MV-4-11 (cell line): ENCODE measurements at places on chromosomes 1 and 21.

DNA sequence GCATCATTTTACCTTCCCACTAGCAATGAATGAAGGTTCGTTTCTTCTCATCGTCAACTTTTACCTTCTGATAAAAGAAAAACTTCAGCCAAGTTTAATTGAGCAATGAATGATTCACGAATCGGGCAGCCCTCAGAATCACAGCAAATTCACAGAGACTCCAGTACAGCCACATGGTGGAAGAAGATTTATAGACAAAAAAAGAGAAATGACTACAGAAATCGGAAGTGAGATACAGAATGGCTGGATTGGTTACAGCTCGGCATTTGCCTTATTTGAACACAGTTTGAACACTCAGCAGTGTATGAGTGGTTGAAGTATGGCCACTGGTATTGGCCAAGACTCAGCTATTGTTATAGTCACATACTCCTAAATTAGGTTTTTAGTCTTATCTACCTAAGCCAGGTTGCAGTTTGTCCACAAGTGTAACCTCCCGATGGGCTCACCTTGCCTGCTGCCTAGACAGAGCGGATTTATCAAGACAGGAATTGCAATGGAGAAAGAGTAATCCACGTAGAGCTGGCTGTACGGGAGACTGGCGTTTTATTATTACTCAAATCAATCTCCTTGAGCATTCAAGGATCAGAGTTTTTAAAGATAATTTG lies 15.3 kb downstream of the AK4 start:
- peak; percentile 74 for DNase-seq

DNA sequence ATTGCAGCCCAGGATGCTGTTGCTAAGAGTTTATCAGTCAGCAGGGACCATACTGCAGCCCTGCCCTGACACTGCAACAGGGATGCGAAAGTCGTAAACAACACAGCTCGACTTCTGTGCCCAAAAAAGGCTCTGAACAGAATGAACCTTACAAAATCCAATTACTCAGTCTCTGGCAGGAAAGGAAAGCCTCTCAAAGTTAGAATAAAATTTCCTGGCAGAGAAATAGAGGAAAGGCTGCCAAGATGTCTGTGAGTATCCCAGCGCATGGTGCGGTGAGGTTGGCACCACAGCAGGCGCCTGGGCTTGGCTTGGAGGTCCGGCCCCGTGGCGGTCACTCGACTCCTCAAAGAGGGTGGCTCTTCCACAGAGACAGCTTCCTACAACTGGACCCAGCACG lies 185.8 kb downstream of the PCP4 start:
- no peak for DNase-seq

- DNase-seq = no peak
Observed at GRCh38 chr1:224433701-224434672, 610 bp downstream of the WDR26 start.

DNA sequence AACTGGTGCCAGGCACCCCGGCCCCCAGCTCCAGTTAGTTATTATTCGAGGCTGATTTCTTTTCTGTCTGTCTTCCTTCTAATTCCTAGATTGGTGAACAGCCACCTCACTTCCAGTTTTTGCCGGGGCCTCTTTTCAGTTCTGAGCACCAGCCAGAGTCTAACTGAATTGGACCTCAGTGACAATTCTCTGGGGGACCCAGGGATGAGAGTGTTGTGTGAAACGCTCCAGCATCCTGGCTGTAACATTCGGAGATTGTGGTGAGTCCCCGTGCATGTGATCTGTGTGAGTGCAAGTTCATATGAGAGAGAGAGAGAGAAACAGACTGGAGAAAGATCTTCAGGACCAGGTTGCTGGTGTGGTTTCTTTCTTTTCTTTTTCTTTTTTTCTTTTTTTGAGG lies 13.5 kb downstream of the NLRP3 start:
- DNase-seq = no peak

DNA sequence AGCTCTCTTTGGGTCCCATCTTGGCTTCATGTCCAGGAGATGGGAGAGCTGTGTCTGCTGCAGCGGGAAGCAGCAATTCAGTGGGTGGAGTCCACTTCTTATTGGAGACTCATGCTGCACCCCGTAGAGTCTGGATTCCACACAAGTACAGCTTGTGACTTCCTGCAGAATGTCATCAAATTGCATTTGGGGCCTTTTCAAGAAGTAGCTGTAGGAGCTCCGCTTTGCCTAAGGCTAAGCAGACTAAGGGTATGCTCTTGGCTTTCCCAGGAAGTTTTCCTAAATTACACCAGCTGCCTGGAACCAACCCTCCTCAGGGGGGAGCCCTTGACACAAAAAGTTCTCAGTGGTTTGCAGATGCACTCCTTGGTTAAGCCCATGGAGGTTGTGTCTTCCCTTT lies 5.7 kb upstream of the MOB3C start:
- DNase-seq = peak; percentile 11

DNA sequence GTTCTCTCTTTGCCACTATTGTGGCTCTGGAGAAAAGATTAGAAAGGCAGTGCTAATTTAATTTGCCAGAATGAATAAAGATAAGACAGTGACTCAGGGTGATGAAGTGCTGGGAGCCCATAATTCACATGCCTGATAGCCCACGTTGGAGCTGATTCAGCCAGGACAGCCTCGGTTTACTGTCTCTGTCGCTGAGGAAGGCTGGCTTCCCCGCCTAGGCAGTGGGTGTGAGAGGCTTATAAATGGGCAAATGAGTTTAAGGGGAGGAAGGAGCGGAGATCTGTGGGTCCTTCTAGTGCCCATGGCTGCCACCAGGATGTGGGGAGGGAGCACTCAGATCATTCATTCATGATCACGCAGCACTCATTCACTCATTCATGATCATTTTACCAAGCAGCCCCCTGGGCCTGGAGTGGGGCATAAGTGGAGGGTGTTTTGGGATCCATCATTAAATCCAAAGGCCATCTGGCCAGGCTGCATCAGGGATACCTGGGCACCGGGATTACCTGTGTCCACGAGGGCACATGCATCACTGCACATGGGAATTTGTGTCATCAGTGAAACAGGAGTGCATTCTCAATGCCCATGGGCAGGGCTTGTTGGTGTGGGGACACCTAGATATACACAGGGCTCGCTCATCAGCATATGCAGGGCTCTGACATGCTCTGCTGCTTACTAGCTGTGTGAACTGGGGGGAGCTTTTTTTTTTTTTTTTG lies 315.4 kb downstream of the MATN1 start:
- no peak for DNase-seq

GRCh38 chr21:41098481-41099042 lies 69.4 kb upstream of the BACE2 start:
- DNase-seq = no peak

DNA sequence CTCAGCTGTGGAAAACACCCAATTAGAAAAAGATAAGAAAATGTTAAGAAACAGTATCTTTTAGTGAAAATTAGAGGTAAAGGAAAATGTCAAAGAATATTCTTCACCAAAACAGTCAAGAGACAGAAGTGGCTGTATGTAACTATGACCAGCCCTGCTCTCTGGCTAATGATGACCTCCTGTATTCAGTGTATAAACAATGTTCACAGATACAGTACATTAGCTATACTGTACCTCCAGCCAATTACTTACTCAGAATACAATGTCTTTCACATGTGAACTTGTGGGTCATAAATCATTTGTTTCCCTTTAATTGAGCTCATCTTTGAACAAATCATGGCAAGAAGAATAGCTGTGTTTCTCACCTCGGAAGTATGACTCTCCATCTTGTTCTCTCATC lies 432.0 kb downstream of the LMO4 start:
- DNase-seq = no peak

DNA sequence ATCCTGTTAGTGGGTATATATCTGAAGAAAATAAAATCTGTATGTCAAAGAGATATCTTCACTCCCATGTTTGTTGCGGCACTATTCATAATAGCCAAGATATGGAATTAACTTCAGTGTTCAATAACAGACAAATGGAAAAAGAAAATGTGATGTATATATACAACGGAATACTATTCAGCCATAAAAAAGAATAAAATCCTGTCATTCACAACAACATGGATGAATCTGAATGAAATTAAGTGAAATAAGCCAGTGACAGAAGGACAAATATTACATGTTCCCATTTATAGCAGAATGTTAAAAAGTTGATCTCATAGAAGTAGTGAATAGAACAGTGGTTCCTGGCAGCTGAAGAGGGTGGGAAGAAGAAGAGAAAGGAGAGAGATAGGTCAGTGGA lies 239.1 kb upstream of the RUNX1 start:
- no peak for DNase-seq

- DNase-seq = no peak
Observed at GRCh38 chr1:167136191-167136614, 42.3 kb downstream of the STYXL2 start.

GRCh38 chr21:46207006-46207919 lies 21.3 kb downstream of the LSS start:
- DNase-seq = no peak

DNA sequence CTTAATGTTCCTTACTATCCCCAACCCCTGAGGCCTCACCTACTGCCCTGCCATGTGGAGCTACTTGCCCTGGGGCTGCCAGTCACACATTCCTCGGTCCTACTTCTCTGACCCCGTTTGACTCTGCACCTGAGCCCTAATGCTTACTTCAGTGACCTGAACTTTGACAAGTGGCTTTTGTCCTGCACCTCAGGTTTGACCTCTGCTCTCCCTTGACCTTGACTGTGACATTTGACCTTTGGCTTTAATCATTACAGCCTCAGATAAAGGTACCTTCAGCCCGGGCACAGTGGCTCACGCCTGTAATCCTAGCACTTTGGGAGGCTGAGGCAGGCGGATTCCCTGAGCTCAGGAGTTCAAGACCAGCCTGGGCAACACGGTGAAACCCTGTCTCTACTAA lies 22.8 kb downstream of the MR1 start:
- DNase-seq = no peak

- DNase-seq = no peak
Observed at GRCh38 chr1:234544087-234544579, 65.2 kb upstream of the TARBP1 start.

DNA sequence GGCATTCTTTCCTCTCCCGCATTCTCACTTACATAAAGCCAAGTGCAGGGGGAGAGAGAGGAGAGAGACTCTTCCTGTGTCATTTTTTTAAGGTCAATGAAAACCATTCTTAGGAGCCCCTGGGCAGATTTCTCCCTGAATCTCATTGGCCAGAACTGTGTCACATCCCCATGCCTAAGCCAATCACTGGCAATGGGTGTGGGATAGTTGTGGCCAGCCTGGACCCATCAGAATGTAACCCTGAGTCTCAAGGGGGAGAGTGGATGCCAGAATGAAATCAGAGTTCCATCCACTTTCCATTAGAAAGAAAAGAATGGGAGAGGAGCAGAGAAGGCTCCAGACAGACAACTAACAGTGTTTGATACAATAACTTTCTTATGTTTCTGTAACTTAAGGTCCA lies 31.2 kb upstream of the COQ8A start:
- no peak for DNase-seq

DNA sequence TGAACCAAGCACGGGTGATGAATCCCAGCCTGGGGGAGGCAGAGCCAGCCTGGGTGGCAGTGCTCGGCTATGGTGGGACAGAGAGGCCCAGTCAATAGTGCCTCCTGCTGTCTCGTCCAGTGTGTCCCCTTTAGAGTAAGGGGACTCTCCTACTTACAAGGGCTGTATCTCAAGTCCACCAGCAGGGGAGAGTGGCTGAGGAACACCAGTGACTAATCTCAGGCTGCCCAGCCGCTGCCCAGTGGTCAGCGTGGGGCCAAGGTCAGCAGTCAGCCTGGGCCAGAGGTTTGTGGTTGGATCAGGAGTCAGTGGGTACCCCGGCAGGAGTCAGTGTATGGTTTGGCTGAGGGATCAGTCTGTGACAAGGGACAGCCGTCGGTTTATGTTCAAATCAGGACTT lies 109.2 kb upstream of the RUNX3 start:
- DNase-seq = no peak

DNA sequence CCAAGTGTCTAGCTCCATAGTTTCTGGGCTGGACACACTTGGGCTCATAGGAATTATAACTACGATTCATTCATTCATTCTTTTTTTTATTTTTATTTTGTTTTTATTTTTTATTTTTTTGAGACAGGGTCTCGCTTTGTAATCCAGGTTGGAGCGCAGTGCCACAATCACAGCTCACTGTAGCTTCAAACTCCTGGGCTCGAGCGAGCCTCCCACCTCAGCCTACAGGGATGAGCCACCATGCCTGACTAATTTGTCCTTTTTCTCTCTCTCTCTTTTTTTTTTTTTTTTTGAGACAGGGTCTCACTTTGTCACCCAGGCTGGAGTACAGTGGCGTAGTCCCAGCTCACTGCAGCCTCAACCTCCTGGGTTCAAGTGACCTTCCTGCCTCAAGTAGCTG lies 42.3 kb downstream of the KCNAB2 start:
- no peak for DNase-seq

- no peak for DNase-seq
Observed at GRCh38 chr21:26093122-26093521, 77.4 kb downstream of the APP start.

DNA sequence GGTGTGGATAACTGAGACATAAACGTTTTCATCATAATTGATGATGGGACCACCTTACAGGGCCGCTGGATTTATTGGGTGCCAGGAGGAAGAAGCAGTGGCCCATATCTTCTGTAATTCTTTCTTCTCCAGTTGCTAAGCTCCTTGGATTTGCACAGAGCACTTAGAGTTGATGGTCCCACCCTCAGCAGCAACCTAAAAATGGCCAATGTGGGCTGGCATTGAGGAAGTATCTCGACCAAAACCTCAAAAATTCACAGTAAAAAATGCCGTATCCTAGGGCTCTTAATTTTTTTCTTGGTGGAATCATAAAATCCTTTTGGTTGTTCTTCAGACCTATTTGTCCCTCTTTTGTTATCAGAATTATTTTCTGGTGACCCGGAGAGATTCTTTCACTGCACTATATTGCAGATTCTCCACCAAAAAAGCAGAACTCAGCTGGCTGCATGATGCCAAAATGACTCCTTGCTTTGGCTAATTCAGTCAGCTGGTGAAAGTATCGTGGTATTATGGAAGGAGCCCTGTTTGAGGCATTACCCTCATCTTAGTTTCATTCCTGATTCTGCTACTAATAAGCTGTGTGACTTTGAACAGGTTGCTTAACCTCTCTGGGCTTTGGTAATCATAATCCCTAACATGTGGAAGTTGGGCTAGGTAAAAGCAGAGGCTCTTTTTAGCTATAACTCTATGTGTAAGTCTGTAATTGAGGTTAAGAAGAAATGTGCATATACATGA lies 27.6 kb downstream of the KIRREL1 start:
- DNase-seq = peak; percentile 61
